ENCODE measurements at places on chromosomes 5 and 9.

GRCh38 chr9:19682397-19682796 is 106.4 kb downstream of the SLC24A2 start:
- DNase-seq: no peak

GRCh38 chr5:169796731-169797130 is 159.7 kb downstream of the DOCK2 start:
- DNase-seq: no peak

DNA sequence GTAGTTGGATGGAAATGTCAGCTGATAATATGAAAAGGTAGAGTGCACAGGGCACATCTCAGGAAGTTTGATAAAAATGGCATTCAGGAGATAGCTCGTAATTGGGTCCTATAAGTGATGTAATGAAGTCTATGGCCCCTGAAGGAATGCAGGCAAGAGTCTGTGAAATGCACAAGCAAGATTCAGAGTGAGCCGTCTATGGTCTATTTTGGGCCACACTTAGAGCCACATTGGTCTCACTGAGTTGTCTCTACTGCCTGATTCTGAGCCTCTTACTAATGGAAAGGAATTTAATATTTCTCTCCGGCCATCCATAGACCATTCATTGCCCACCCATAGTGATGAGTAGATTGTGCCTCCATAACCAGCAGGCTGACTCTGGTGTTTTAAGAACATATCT is 111.3 kb upstream of the KCNN2 start:
- DNase-seq: no peak

GRCh38 chr5:150562832-150563231 is 54.9 kb downstream of the NDST1 start:
- peak; percentile 59 for DNase-seq

GRCh38 chr5:102901424-102902134 is 146.5 kb downstream of the PAM start:
- DNase-seq: no peak

DNA sequence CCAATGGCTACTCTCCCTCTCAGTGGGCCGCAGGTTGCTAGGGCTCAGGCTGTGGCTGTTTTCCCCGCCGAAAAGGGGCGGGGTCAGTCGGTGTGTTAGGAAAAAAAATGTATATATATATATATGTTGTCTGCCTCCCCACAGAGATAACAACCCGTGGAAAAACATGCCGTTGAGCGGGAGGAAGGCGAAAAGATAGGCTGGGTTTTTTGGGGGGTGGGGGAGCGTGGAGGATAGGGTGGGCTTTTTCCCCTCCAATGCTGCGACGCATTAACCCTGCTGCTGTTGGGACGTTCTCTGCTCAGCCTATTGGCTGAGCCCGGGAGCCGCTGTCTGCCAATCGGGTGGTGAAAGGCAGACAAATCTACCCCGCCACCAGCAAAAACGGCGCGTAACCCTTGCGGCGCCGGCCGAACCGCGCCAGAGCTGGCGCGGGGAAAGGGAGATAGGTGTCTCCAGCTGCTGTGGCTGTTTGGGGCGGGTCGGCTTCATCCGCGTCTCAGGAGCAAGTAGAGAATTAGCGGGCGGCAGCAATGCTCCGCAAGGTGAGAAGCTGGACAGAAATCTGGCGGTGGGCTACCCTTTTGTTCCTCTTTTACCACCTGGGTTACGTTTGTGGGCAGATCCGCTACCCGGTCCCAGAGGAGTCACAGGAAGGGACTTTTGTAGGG is at the start of gene PCDHGC4:
Gene PCDHGC4, plus strand, starts transcription at position 390 of the 671 bp plus-strand sequence. Its CDS starts 144 bp downstream, at position 534.
- no peak for DNase-seq

DNA sequence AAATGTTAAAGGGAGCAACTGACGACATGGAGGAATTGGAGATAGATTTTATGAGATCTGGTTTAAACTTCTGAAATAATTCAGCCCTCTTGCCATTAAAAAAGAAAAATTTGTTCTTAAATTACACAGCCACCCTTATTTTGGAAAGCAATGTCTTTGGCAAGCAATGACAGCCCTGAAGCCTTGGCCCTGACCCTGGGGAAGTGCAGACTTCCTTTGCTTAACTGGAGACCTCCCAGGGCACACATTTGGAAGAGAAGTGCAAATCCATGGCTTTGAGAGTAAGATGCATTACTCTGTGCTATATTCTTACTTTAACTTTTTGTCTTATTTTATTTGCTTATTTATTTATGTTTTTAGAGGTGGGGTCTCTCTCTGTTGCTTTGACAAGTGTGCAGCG is 22.0 kb downstream of the RXFP3 start:
- no peak for DNase-seq

- no peak for DNase-seq
Measured at GRCh38 chr5:1748271-1748670, 51.4 kb downstream of the MRPL36 start.

GRCh38 chr5:81856948-81857928 is 106.3 kb upstream of the SSBP2 start:
- no peak for DNase-seq

DNA sequence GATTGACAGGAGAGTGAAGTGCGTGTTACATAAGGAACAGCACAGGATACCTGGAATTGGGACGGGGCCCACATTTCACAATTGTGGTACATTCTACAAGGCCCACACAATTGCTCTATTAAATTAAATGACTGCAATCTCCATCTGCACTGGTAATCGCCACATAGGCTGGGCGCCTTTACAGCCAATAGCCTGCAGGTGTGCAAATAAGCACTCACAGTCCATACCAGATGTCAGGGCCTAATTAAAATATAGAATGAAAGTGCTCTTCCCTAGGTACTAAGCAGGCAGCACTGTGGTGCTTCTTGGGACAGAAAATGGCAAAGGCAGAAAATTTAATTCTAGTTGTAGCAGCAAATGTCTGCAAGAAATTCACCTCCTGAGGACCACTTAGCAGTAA is 82.7 kb downstream of the ATP10B start:
- no peak for DNase-seq

DNA sequence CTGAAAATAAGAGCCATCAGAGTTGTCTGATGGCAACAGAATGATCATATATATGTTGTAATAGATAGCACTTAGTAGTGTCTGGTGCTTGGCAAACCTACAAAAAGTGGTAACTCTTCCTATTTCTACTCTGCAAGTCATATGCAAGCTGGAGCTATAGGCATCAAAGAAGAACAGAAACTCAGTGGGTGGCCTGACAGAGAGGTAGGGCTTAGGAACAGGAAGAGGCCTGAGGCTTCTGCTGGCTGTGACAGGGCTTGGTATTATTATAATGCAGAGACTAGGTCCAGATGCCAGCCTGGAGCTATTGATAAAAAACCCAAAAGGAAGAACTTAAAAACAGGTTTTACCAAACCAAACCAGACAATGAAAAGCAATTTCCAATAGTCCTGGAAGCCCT is 4.4 kb upstream of the DIAPH1 start:
- no peak for DNase-seq

GRCh38 chr5:138948471-138949222 is 73.5 kb upstream of the LRRTM2 start:
- DNase-seq: no peak

GRCh38 chr5:41935544-41935943 is 10.5 kb downstream of the FBXO4 start:
- no peak for DNase-seq
